ENCODE measurements at places on chromosomes 3 and 15.
A peak's percentile ranks its signal among the peaks of the same experiment; 100 is the strongest.

DNA sequence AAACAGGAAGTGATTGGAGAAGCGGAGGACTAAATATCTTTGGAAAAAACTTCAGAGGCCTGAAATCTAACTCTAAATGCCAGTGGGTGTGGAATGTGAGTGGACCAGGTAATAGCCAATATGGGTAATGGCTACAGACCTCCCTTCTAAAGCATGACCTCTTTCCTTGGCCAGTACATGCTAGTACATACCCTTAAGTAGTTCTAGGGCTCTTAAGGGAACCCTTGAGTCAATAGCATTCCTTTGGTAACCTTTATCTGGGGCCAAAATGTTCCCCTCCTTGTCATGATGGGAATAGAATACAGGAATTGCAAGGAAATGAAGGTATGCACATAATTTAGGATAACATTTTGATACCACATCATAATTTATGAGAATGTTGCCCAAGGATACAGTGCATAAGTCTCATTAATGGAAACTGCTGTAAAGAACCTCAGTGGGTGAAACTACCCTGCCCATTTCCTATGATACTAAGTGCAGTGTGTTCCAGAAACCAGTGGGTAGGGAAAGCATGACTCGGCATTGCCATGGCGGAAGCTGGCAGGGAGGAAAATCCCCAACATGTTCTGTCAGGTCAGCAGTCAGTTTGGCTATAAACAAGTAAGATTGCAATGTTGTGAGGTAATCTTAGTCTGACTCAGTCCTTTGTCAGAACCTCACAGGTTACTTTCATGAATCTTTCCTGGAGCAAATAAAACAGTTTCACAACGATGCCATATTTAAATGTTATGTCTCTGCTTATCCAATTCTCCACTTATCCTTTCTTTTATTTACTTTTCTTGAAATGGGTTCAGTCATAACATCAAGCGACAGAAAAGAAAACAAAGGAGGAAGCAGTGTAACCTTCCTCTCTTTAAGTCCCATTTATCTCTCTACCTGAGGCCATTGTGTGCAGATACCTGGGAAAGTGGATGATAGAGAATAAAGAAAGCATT, 23.5 kb upstream of the RAP2B start:
- DNase-seq: peak; percentile 15

DNA sequence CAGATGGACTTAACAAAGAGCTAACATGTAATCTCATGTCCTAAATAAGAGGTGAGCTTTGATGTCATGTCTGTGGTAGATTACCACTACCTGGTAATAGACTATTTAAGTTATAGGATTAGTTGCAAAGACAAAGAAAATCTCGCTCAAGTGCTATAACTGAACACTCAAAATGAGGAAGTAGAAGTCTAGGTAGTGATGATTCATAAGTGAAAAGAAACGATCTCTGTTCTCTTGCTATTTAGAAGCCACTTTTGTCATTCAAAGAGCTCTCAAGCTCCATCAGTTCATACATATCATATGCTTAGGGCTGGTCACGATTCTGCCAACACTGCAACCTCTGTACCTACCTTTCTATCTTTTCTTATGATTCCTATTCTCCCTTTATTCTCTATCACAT, 110.9 kb downstream of the EDEM1 start:
- no peak for DNase-seq

DNA sequence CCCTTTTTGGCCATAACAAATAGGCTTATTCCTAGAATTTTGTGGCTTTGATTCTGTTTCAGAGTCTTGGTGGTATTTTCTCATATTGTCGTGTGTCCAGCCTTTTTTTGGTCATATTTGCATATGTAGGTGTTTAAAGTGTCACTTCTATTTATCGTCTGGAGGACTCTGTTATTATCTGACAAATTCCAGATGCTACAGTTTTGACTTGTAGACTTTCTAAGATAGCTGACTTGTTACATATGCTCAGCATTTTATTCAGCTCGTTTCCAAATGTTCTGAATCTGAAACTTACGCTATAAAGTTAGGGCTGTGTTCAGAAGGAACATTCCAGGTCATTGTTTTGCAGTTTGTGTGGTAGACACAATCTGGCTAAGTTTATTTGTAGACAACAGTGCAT, 1.9 kb downstream of the PPP4R2 start:
- DNase-seq: no peak

DNA sequence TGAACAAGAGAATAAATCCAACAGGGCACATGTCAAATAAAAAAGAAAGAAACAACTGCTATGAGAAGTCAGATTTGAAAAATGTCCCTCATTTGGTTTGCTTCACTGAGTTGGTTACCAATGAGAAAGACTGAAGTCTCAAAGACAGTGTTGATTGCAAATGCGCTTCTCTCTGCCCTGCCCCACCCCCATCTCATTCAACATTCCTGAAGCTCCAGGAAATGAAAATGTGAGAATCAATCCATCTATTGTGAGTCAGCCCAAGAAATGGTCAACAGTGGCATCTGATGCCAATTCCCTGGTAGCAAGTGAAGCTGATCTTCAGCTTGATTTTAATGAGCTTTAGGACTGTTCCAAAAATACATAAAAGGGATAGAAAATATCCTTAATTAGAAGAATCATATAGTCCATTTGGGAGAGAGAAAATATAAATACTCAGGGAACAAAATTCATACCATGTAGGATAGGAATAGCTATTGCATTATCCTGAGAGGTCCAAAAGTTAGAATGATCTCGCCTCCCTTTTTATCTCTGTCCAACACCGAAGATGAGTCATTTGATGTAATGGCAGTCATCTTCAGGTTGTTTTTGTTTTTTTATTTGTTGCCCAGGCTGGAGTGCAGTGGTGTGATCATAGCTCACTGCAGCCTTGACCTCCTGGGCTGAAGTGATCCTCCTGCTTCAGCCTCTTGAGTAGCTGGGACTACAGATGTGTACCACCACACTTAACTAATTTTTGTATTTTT, 200.3 kb upstream of the UMPS start:
- DNase-seq: no peak

- no peak for DNase-seq
Observed at GRCh38 chr15:36954486-36954885, 145.9 kb downstream of the MEIS2 start.

All from CD4-positive, alpha-beta T cell treated with Interleukin-12 subunit alpha and Interleukin-12 subunit beta, for 1 hour (primary cell).